ENCODE measurements at places on chromosomes 4 and X. TPM values are rescaled to one million over a fixed set of nuclear protein-coding genes. Genes with fewer than 3 reads are reported as not detected.
A peak's percentile ranks its signal among the peaks of the same experiment; 100 is the strongest.

DNA sequence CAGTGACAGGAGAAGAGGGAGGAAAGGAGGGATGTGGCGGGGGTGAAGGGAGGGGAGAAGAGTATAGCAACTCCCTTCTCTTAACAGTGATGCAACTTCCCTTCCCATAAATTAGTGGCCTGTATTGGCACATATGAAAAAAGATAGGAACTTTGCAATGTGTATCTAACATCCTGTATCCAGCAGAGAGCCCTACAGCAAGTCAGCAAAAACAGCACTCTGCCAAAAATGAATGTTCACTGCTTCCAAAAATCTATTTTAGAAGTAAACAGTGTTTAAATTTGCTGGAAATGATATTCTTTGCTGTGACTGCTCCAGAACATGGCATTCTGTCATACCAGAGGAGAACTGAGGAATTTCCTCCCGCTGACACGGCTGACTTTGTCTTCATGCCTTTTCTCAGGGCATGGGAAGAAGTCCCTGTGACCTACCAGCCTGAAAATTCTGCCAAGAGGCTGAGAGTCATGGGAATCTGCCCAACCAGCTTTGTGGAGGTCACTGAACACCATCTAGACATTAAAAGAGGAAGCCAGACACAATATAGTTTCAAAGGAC lies 343.4 kb upstream of the RASGEF1B start:
- no peak for DNase-seq
- no peak overlapping the region for H3K4me3 ChIP-seq
- no peaks in the 10 kb centered on the region for H3K4me1 ChIP-seq
- H3K36me3 ChIP-seq = no peaks in the 10 kb centered on the region
- no peaks in the 10 kb centered on the region for H3K27me3 ChIP-seq
- H3K27ac ChIP-seq = no peak overlapping the region

The TMSB15A gene
- 66.4 TPM for total RNA-seq

The UGT8 gene
- 13.6 TPM for total RNA-seq

GRCh38 chr4:182768838-182769237 lies 148.3 kb downstream of the DCTD start:
- H3K4me1 ChIP-seq = peaks cover 5% of the 10 kb centered on the region
- no peak overlapping the region for H3K4me3 ChIP-seq
- H3K36me3 ChIP-seq = peaks cover 5% of the 10 kb centered on the region
- no peak for DNase-seq
- no peaks in the 10 kb centered on the region for H3K27me3 ChIP-seq

DNA sequence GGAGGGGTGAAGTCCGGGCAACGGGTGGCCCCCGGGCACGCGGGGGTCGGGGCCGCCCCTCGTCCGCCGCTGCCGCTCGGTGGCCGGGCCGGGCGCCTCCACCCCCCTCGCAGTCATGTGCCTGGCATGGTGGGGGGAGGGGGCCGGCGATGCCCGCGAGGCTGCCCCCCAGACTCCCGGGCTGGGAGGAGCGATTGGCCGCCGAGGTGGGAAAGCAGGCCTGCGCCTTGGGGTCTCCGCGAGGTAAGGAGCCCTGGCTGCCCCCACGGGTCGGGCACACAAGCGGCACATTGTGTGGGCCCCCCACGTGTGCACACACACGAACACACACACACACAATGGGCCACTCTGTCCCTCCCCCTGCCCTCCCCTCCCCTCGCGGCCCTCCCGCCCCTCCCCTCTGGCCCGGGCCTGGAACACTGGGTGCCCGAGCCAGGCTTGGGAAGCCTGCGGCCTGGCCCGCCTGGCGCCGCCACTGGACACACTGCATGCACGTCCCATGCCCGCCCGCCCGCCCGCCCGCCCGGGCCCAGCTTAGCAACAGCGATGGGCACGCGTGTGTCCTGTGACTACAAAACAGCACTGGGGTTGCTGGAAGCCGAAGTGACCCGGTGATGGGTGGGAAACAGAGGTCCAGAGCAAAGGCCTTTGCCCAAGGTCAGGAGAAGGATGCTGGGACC lies 1.3 kb downstream of the SLC6A8 start:
- H3K27ac ChIP-seq = no peak overlapping the region
- H3K36me3 ChIP-seq = peaks cover 40% of the 10 kb centered on the region
- DNase-seq = no peak
- H3K4me3 ChIP-seq = peak overlapping the region; percentile 65
- H3K4me1 ChIP-seq = no peaks in the 10 kb centered on the region

GRCh38 chr4:6884341-6884870 lies 25.2 kb upstream of the TBC1D14 start:
- no peak overlapping the region for H3K27ac ChIP-seq
- no peaks in the 10 kb centered on the region for H3K4me1 ChIP-seq
- no peaks in the 10 kb centered on the region for H3K27me3 ChIP-seq
- H3K4me3 ChIP-seq = no peak overlapping the region

- H3K4me1 ChIP-seq = no peaks in the 10 kb centered on the region
- no peak overlapping the region for H3K27ac ChIP-seq
- no peaks in the 10 kb centered on the region for H3K27me3 ChIP-seq
- no peak for DNase-seq
- peaks cover 10% of the 10 kb centered on the region for H3K36me3 ChIP-seq
Measured at GRCh38 chr4:5858020-5858769, 34.7 kb downstream of the CRMP1 start.

DNA sequence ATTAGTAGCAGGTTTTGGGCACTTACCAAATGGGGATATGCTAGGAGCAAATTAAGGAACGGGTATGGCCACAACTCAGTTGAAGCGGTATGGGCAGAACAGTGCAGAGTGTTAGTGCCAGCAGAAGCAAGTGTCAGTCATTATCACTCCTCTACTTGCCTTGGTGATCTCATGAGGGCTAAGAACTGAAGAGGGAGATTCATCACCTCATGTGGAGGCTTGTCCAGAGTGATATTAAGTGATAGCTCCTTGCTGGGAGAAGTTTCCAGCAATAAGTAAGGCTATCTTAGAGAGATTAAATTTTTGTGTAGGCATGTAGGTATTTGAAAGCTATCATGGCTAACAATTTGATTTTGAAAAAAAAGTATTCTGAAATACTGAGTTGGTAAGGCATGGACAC lies 615.4 kb upstream of the SMIM31 start:
- H3K36me3 ChIP-seq = no peaks in the 10 kb centered on the region
- DNase-seq = no peak
- no peak overlapping the region for H3K27ac ChIP-seq
- H3K27me3 ChIP-seq = no peaks in the 10 kb centered on the region
- no peaks in the 10 kb centered on the region for H3K4me1 ChIP-seq

DNA sequence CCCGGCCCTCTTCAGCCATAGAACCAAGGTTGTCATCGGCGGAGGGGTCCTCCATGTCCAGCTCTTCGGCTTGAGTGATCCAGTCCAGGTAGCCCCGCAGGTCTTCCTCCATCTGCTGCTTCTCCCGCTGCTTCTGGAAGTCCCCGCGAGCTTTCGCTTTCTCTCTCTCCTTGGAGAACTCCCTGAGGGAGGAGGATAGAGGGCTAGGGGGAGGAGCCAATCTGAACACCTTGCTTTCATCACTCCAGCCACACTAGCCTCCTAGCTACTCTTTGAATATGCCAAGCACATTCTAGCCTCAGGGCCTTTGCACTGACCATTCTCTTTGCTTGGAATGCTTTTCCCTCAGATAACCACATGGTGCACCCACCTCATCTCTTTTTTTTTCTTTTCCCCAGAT lies 6.2 kb downstream of the CACNA1F start:
- H3K27ac ChIP-seq = no peak overlapping the region
- H3K27me3 ChIP-seq = no peaks in the 10 kb centered on the region
- no peak overlapping the region for H3K4me3 ChIP-seq
- peaks cover 2% of the 10 kb centered on the region for H3K36me3 ChIP-seq
- no peaks in the 10 kb centered on the region for H3K4me1 ChIP-seq
- no peak for DNase-seq

The DGKK gene
- 1.4 TPM for total RNA-seq

GRCh38 chr4:74263551-74263950 lies 44.7 kb upstream of the EPGN start:
- DNase-seq = no peak
- no peaks in the 10 kb centered on the region for H3K27me3 ChIP-seq
- no peak overlapping the region for H3K4me3 ChIP-seq
- H3K36me3 ChIP-seq = no peaks in the 10 kb centered on the region
- no peak overlapping the region for H3K27ac ChIP-seq

The NDST3 gene
- 0.70 TPM for total RNA-seq

The CPE gene
- total RNA-seq = 10.0 TPM

The SASH3 gene
- not detected for total RNA-seq

The ARMCX2 gene
- total RNA-seq = 108 TPM

- no peak for DNase-seq
- no peaks in the 10 kb centered on the region for H3K4me1 ChIP-seq
- H3K4me3 ChIP-seq = no peak overlapping the region
- peaks cover 22% of the 10 kb centered on the region for H3K36me3 ChIP-seq
- no peaks in the 10 kb centered on the region for H3K27me3 ChIP-seq
Measured at GRCh38 chrX:14913241-14913640, 40.0 kb downstream of the MOSPD2 start.

The TRIM61 gene
- 0.68 TPM for total RNA-seq

DNA sequence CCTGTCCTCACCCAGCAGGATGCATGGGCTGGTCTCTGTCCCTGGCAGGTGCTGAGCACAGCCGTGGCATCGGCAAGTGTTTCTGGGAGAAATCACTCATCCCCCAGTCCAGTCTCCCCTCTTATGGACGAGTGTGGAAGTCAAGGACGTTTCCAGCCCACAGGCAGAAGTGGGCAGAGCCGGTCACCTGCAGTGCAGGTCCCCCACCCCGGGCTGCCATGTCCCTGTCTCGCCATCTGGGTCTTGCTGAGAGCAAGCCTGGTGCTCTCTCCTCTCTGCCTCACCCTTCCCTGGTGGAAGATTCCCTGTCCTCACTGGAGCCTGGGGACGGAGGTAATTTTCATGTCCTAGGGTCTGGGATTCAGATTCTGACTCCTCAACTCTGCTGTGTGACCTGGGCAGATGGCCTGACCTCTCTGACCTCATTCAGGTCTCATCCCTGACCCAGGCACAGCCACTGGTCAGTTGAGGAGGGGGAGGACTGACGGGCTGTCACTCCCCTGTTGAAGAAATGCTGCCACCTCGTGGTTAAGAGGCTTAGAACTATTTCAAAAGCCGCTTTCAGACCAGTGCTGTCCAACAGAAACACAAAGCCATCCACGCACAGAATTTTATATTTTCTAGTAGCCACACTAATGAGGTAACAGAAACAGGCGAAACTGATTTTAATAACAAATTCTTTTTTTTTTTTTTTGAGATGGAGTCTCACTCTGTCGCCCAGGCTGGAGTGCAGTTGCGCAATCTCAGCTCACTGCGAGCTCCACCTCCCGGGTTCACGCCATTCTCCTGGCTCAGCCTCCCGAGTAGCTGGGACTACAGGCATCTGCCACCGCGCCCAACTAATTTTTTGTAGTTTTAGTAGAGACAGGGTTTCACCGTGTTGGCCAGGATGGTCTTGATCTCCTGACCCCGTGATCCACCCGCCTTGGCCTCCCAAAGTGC lies 1.8 kb downstream of the CPZ start:
- H3K27ac ChIP-seq = no peak overlapping the region
- peak overlapping the region; percentile 73 for H3K4me3 ChIP-seq
- peak; percentile 74 for DNase-seq
- H3K36me3 ChIP-seq = peaks cover 5% of the 10 kb centered on the region
- H3K27me3 ChIP-seq = no peaks in the 10 kb centered on the region

DNA sequence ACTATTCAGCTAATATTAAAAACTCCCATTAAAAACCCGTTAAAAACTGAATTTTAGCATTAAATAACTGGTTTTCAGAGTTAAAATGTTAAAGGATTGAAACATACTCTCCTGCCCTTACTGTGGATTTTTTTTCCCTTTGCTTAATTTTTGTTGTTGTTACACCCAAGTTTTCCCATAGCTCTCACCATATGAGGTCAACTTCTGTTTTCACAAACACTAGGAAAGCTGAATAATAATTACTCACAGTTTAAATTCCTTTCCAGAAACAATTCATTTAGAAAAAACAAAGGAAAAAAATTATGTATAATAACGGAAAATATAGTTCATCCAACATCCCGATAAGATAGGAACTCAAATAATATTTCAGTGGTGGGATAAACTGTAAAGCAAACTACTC lies 129.0 kb downstream of the PPP3CA start:
- no peak for DNase-seq
- H3K4me3 ChIP-seq = no peak overlapping the region
- H3K27ac ChIP-seq = no peak overlapping the region
- no peaks in the 10 kb centered on the region for H3K4me1 ChIP-seq

DNA sequence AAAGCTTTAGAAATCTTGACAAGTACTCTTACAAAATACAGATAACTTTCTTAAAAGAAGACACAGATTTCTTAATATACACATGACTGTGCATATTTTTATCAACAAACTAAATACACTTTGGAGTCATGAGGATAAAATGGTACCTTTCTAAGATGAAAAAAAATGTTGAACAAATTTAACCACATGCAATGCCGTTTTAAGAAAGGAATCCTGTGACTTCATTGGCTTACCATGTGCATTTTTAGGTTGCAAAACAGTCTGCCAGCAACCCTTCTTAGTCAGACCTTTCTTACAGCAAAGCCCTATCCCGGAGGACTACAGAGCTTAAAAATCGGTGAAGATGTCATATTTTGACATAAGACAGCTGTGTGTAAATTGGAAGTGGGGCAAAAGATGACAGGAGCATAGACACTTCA lies 51.7 kb downstream of the GASK1B start:
- no peaks in the 10 kb centered on the region for H3K36me3 ChIP-seq
- H3K27me3 ChIP-seq = no peaks in the 10 kb centered on the region
- H3K4me1 ChIP-seq = no peaks in the 10 kb centered on the region
- H3K4me3 ChIP-seq = no peak overlapping the region
- H3K27ac ChIP-seq = no peak overlapping the region

- DNase-seq = no peak
- H3K36me3 ChIP-seq = no peaks in the 10 kb centered on the region
- no peak overlapping the region for H3K27ac ChIP-seq
- no peaks in the 10 kb centered on the region for H3K27me3 ChIP-seq
Measured at GRCh38 chrX:152038804-152039203, 64.3 kb upstream of the GABRE start.

- no peaks in the 10 kb centered on the region for H3K27me3 ChIP-seq
- peak; percentile 94 for DNase-seq
- H3K4me1 ChIP-seq = peaks cover 3% of the 10 kb centered on the region
- no peaks in the 10 kb centered on the region for H3K36me3 ChIP-seq
Measured at GRCh38 chrX:47623540-47624027, 3.9 kb upstream of the SYN1 start.

DNA sequence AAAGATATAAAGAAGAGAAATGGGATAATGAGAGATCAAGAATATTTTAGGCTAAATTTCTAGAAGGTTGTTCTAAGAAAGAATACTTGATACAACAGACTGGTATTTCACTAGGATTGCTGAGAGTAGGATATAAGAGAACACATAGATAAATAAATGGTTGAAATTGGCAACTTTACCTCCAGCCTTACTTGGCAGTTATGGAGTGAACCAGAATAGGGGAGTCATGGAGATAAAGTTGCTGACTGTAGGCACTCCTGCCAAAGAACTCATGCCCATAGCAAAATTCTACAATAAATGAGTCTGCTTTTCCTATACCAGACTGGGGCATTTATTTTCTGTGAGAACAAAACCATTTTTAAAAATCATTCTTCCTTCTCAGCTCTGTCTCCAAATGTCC lies 26.4 kb upstream of the MMRN1 start:
- H3K27me3 ChIP-seq = no peaks in the 10 kb centered on the region
- H3K27ac ChIP-seq = no peak overlapping the region
- H3K36me3 ChIP-seq = 0 out of 2 replicates have a peak, but pooled peaks cover 4% of the 10 kb centered on the region
- no peak overlapping the region for H3K4me3 ChIP-seq
- H3K4me1 ChIP-seq = no peaks in the 10 kb centered on the region
